Lower leg skin (tissue), 4 donors: ENCODE measurements at places on chromosomes 3 and 15. TPM values are rescaled to one million over a fixed set of nuclear protein-coding genes. Genes with fewer than 3 reads are reported as not detected.

The HIGD2B gene
- not detected for total RNA-seq

The ST3GAL6 gene
- 28.8 TPM for total RNA-seq

The ULK3 gene
- total RNA-seq, result 108 TPM

The RTP1 gene
- total RNA-seq, result not detected

The CPNE9 gene
- 0.54 TPM for total RNA-seq

The GOLGA8K gene
- total RNA-seq, result not detected

The PDZRN3 gene
- 29.9 TPM for total RNA-seq

The MYRIP gene
- 1.7 TPM for total RNA-seq

The PRKCD gene
- total RNA-seq, result 32.7 TPM

The TMIE gene
- 0.46 TPM for total RNA-seq

The CFAP100 gene
- not detected for total RNA-seq

The IFT57 gene
- total RNA-seq, result 35.8 TPM

The ASB14 gene
- total RNA-seq, result not detected

The CNTN6 gene
- not detected for total RNA-seq

The CHRM5 gene
- total RNA-seq, result not detected

The EXD1 gene
- not detected for total RNA-seq

The ERICH6 gene
- total RNA-seq, result not detected

The GOLGA6L4 gene
- 1.4 TPM for total RNA-seq

The GRK7 gene
- not detected for total RNA-seq

The CYP1A2 gene
- not detected for total RNA-seq

The PDE8A gene
- 20.7 TPM for total RNA-seq

The ADAMTS17 gene
- total RNA-seq, result 4.1 TPM

The EIF4E3 gene
- total RNA-seq, result 13.5 TPM

The IQCB1 gene
- total RNA-seq, result 19.6 TPM

The TNNC1 gene
- 73.7 TPM for total RNA-seq

The FGF7 gene
- 7.3 TPM for total RNA-seq

The SLCO2A1 gene
- 12.3 TPM for total RNA-seq

The CEP19 gene
- total RNA-seq, result 1.1 TPM

The RNU5B-1 gene
- total RNA-seq, result not detected

The FBLN2 gene
- total RNA-seq, result 76.4 TPM

The SLC28A2 gene
- total RNA-seq, result not detected

The GOLGA6B gene
- total RNA-seq, result 0.15 TPM

The SLC12A8 gene
- 13.1 TPM for total RNA-seq

The GOLGA6A gene
- total RNA-seq, result 0.23 TPM

The GOLGA8N gene
- total RNA-seq, result 4.8 TPM

The TSEN2 gene
- 7.8 TPM for total RNA-seq

The ZPLD1 gene
- 1.3 TPM for total RNA-seq

The DPPA2 gene
- total RNA-seq, result not detected

The CCR8 gene
- not detected for total RNA-seq

The NUP210 gene
- total RNA-seq, result 3.9 TPM

The OIP5 gene
- 1.6 TPM for total RNA-seq

The RASSF1 gene
- 50.0 TPM for total RNA-seq

The PIERCE2 gene
- 1.5 TPM for total RNA-seq

The ATP13A4 gene
- total RNA-seq, result 29.9 TPM

The TGM4 gene
- not detected for total RNA-seq

The RPLP1 gene
- 1,024 TPM for total RNA-seq
